ENCODE measurements at places on chromosomes 3 and 15. TPM values are rescaled to one million over a fixed set of nuclear protein-coding genes. Genes with fewer than 3 reads are reported as not detected.

DNA sequence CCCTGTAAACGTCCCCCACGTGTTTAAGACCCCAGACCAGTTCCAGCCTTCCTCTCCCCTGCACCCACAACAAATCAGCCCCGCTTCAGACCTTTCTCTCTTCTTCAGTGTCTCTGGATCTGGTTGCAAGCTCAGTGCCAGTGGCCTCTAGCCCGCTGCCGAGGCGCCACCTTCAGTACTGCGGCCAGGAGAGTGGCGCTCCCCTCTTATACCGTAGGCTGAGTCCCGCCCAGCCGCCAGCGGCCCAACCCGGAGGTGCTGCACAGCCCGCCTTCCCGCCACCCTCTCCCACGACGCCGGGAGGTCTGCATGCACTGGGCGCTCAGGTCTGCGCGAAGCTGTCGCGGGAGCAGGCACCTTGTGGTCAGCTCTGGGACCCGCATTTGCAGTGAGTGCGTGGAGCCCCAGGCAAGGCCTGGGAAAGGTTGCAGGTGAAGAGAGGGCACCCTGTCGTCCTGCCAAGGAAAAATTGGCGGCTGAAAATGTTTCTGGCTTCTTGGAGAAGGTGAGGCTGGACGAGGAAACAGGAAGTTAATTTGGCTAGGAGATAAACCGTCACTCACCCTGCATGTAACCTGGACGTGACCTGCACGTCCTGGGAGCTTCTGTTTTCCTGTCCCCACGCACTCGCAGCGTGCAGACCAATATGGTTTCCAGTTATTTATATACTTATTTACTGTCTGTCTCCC lies at the start of gene C2CD4B:
C2CD4B (minus strand) TSS at position 182 of the 689 bp plus-strand sequence. CDS start 301 bp downstream, outside the sequence.
- DNase-seq: no peak

Gene CHRM5
- 0.17 TPM for polyA plus RNA-seq

Gene TUSC7
- not detected for polyA plus RNA-seq

DNA sequence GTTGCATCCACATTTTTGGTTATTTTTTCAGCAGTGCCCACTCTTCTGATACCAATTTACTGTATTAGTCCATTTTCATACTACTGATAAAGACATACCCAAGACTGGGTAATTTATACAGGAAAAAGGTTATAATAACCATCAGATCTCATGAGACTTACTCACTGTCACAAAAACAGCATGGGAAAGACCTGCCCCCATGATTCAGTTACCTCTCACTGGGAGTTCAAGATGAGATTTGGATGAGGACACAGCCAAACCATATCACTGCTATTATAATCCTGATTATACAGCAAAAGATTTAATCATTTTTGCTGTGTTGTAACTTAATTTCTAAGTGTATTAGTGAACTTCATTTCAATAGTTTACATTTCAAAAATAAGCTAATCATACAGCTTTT lies 6.6 kb downstream of the ZBED2 start:
- DNase-seq: no peak

DNA sequence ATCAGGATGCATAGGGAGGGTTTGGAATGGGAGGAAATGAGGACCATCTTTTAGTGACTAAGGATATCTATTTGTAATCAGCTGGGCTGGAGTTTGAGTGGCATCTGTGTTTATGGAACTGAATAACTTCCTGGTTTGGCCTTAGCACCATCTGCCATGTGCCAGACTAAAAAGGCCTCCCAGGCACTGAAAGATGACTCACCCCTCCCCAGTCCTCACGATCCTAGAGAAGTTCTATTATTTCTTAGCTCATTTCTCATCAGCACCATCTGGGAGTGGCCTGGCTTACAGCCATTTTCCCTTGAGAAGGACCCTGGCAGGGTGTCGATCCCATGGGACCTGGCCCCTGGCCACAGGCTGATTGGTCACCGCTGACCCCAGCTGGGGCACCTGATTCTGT lies 23.9 kb upstream of the CTXND1 start:
- no peak for DNase-seq

DNA sequence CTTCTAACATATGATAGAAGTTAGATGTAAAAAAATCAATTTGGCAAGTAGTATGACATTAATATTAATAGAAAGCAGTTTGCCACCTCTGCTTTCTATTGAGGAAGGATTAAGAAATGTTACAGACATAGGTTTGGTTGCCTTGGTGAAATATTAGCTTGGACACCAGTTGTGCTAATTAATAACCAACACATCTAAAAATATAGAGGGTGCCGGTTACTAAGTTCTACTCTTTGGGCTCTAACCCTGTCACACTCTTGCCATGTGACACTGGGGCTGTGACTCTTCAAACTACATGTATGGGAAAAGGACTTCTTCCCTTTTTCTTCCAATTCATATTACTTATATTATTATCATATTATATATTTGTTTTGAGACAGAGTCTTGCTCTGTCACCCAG lies 64.4 kb downstream of the TRIM71 start:
- DNase-seq: no peak

- no peak for DNase-seq
Observed at GRCh38 chr3:10961921-10962320, 30.6 kb upstream of the SLC6A1 start.

Gene IQCF5
- polyA plus RNA-seq: not detected

DNA sequence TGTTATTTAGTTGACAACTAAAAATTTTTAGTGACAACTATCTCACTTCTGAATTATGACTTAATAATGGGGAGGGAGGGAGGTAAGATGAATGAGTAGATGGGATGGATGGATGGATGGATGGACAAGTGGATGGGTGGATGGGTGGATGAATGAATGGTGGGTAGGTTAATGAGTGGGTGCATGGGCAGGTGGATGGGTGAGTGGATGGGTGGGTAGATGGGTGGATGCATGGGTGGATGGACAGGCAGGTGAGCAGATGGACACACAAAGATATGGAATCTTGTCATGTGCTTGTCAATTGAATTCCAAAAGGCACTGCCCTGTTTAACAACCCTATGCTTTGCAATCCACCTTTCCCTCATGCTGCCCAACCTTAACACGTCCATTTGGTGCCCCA lies 41.5 kb downstream of the KLHL25 start:
- DNase-seq: no peak

DNA sequence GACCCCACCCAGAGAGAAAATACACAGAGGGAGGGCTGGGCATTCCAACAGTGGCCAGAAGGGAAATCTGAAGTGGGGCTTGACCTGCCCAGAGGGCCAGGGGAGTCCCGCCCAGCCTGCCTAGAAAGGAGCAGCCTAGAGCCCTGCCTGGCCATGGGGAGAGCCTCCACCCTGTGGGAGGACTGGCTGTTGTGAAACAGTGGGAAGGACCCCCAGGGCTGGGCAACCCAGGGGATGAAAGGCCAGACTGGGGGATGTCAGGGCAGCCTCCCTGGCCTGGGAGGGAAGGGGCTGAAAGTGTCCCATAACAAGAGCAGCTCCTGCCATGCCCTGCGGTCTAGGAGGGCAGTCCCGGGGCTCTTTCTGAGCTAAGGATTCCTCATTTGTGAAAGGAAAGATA lies 69.0 kb downstream of the SLC12A8 start:
- DNase-seq: no peak

GRCh38 chr15:45110256-45110820 lies 3.6 kb downstream of the DUOX2 start:
- no peak for DNase-seq

GRCh38 chr3:148211725-148212124 lies 486.0 kb upstream of the AGTR1 start:
- no peak for DNase-seq

DNA sequence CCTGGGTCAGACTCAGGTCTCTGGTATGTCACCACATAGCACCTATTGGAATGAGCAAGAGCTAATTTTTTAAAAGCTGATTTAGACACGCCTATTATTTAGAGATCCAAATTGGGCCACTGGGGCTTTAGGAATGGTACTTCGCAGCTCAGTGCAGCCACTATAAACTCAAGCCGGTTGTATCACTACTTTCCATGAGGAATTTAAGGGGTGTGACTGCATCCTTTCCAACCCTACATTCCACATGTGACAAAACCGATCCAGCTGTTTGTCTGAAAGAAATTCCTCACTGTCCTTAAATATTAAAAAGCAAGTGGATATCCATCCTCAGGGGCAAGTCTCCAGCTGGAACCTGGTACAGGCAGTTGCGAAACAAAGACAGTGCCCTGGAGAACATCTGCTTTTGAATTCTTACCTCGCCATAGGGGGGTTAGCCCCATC lies 12.8 kb downstream of the VGLL3 start:
- no peak for DNase-seq

DNA sequence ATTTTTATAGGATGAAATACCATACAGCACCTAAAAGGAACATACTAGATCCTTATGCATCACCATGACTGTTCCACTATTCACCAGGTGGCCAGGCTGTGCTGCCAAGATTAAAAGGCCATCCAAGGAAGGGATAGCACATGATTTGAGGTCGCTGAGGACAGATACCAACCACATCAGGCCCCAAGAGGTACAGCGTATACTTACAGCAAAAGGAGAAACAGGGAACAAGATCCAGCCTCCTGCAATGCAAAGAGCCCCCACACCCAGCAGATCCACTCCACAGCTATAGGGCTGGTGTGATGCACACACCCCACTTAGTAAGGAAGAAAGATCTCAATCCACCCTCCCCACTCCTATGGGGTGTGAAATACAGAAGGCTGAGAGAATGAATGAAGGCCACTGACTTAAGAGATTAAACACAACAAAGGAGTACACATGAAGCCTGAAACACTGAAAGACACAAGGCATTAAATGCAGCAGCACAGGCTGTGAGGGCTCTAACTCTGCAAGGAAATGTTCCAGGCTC lies 32.0 kb upstream of the ZNF445 start:
- no peak for DNase-seq

DNA sequence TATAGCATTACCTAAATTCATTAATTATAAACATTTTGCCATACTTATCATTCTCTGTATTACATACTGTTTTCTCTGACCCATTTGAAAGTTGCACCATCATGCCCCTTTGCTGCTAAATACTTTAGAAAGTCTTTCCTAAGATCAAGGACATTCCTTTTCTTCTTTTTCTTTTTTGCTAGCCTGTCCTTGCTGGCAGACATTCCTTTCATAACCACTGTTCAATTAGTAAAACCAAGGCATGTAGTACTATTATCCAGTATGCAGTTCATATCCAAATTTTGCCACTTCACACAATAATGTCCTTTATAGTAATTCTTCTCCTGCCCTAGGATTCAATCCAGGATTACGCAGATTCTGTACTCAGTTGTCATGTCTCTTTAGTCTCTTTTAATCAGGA lies 321.0 kb upstream of the C2CD4B start:
- no peak for DNase-seq

DNA sequence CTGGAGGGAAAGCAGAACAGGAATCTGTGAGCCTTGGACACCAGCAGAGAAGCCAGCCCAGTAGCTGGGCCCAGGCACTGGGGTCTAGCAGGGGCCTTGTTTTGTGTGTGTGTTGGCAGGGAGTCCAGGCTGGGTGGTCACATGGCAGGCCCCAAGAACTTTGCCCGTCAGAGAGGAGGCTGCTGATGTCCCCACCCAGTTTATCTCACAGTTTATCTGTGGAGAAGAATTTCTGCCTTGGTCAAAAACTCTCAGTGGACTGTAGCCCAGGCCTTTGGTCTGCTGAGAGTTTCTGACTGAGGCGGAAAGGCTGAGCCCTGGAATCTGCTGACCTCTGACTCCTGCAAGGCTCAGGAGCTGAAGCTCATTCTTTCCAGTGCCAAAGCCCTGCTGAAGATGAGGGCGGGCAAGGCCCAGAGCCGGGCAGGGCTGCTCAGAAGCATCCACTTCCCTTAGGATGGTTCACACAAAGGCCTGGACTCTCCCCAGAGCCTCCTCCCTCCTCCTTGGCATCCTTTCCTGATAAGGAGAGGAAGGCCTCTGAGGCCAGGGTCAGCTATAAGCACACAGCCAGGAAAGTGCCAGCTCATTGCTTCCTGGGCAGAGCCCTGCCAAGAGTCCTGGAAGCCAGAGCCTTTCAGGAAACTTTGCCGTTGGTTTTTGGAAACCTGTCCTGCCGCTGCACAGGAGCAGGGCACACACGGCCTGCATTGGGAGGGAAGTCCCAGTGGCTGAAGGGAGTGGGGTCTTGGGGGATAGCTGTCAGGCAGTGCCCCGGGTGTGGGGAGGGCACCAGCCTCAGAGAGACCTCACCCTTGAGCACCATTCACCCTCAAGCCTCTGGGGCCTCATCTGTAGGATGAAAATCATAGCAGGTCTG lies 37.2 kb upstream of the SLCO2A1 start:
- DNase-seq: no peak

DNA sequence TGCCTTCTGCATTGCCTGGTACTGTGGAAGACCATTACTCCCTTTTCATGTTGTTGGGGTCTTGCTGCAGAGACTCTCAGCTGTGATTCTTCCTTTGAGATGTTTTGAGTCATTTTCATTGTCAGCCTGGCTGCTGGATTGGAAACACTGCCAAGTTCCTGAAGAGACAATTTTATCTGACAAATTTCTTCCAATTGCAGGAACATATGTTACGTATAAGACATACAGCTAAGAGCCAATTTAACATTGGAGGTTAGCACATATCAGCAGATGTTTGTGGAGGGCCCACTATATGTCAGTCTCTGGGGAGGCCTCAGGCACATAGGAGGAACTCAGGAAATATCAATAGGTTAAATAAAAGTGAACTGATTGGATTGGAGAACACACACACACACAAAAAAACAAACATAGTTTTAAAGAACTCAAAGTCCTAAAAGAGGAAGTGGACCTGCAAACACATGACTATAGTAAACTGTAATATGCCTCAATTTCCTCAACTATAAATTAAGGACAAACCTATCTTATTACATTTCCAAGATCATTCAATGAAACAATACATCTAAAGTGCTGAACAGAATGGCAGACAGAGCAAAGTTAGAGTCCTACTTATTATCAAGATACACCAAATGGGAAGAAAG lies 172.3 kb downstream of the MYRIP start:
- DNase-seq: no peak

DNA sequence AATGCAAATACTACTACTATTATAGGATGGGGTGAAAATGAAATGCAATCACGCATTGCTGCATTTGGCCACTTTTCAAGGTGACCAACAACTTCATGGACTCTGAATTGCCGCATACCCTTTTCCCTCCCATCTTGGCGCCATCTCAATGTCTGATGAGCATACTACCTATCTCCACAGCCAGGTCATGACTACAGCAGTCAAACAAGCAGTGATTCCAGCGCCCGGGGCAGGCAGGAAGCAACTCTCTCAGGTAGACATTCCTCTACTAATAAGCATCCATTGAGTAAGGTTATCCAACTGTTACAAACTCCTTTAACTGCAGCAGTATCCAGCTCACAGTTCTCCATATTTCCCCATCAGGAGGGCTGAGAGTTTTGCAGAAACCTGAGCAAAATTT lies 155.4 kb downstream of the ADAMTS17 start:
- no peak for DNase-seq

Gene RBP2
- polyA plus RNA-seq: 0.18 TPM

Gene LMAN1L
- not detected for polyA plus RNA-seq

Gene IMPG2
- polyA plus RNA-seq: 0.41 TPM

Measured in right renal cortex interstitium (tissue), 3 donors.